ENCODE measurements at places on chromosomes 4 and X.
A peak's percentile ranks its signal among the peaks of the same experiment; 100 is the strongest.

DNA sequence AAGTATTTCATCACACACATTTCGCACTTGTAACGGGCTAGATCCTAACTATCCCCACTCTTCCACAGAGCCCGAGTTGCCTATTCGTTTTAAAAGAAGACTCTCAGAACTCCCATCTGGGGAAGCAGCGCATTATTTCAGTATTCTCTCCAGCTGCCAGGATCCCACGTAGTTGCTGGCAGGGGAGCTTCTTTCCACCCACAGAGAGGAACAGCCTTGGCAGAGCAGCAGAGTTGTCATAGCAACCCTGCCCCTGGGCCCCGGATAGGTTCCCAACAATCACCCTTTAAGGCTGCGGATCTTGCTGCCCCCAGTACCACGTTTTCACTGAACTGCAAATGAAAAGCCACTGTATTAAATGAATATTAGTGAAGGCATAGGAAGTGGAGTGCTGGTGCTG is 106.7 kb downstream of the GPM6A start:
- DNase-seq, result no peak

DNA sequence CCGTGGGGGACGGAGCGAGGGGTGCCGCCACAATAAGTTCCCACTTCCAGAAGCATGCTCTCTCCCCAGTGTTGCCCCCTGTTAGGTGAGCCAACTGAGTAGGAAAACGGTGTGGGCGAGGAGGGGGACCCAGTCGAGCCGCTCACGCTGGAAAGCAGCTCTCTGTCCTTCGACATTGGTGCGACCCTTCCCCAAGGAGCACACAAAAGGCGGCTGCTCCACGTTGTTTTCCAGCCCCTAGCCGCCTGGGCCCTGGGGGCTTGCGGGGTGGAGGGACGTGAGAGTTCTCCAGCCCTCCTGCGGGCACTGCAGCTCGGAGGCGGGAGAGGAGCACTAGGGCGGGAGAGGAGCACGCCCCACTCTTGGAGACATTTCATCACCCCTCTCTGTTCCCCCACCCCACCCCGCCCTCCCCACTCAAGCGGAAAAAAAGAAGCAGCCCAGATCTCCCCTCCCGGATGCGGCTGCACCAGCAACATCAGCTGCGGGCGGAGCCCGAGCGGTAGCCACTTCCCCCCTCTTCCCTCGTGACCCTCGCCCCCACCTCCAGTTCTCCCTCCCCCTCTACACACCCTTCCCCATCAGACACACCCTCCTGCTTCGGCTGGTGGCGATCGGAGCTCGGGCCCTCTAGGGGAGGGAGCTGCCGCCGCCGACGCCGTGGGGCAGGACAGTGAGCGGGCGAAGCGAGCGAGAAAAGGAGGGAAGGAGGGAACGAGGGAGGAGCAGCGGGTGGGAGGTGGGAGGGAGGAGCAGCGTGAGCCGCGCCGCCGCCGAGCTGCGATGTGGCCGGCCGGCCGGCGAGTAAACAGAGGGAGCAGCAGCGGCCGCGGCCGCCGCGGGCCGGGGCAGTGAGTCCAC is at the start of gene DOCK11:
DOCK11 (plus strand) TSS at position 755 of the 861 bp plus-strand sequence. CDS start 157 bp downstream, outside the sequence.
- DNase-seq, result peak; percentile 85

DNA sequence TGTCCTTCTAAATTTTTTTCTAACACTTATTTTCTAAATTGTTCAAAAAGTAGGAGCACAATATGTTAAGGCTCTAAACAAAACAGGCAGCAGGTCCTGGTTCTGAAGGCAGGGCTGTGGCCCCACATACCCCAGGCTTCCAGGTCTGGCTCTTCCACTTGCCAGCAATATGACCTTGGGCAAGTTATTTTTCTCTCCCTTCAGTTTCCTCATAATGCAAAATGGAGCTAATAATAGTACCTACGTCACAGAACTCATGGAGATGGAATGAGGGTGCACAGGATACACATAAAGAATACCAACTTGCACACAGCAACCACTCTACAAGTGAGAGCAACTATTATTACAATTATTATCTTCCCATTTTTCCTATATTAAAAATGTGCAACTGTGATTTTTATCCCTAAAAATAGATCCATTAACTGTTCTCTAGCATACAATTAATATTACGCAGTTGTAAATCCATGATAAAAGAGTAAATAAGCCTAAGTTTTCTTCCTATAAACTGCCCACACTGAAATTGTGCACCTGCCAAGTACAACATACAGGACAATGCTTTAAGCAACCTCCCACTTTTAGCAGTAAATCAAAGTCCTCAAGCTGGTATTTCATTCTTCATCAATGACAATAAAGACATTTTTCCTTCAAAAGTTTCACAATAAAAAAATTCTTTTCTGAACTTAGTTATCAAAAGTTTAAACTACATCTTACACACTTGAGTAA is 27.0 kb downstream of the OTUD4 start:
- DNase-seq, result no peak

DNA sequence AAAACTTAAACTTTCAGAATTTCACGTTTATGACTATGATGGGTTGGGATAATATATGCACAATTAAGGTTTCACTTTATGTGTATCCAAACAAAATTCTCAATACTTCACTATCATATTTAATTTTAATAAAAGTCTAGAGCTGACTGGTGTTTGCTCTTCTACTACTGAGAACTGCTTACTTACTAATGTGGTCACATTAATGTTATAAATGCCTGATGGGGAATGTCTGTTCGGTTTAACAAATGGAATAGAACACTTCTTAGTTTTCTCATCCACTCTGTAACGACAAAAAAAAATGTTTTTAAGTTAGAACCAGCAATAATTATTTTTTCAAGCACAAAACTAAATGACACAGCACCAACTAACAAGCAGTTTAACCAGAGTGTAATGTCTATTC is 34.3 kb downstream of the CDKL2 start:
- no peak for DNase-seq

DNA sequence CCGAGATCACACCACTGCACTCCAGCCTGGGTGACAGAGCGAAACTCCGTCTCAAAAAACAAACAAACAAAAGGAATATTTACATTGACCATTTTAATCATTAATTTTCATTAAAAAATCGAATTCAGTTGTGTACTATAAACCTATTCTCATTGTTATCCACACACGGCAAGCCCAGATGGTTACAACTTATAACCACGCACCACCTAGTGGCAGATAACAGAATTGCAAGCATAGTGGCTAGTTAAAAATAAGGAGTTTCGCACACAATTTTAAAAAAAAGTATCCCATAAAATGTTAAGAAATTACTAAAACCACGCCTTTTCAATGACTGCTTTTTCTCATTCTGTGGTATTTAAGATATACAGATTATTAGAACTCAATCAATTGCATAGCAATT is 25.4 kb downstream of the MBNL3 start:
- peak; percentile 20 for DNase-seq

DNA sequence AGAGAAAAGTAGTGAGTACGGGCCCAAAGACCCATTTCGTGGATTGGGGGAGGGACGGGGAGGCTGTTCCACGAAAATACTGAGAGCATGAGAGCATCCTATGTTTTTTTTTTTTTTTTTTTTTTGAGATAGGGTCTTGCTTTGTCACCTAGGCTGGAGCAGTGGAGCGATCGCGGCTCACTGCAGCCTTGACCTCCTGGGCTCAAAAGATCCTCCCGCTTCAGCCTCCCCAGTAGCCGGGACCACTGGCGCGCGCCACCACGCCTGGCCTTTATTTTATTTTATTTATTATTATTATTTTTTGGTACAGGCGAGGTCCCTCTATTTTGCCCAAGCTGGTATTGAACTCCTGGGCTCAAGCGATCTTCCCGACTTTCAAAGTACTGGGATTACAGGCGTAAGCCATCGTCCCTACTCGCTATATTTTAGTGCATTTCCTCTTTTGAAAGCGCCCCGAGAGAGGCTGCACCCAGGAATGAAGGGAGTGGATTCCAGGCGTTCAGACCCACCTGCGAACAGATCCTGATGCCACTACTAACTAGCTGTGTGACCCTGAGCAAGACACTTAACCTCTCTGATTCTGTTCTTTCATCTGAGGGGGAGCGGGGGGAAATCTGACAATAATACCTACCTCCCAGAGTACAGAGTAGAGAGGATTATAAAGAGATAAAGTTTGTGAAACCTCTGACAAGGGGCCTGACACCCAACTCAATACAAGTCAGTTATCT is 5.4 kb upstream of the MSX1 start:
- no peak for DNase-seq

DNA sequence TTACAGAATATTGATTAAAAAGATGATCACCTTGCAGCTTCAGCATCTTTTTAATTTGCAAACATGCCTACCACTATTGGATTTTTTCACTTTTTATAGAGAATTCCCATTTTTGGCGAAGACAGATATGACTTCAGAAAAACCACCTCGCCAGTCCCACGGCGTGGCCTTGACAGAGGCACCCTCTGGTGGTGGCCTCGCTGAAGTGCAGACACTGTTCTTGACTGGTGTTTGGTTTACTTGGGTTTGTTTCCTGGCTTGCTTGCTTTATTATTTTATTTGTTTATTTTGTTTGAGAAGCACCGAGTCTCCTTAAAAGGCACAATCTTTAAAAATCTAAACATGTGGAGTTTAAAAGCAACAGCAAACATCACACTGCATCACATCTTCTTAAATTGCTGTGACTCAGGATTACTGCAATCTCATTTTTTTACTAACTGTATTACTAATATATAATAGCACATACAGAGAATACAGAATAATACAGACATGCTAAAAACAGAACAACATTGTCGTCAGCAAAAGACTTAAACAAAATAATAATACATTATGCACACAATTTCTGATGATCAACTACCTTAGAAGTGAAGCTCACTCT is 13.1 kb upstream of the AMTN start:
- DNase-seq, result peak; percentile 48

- DNase-seq, result no peak
These were observed 184.4 kb downstream of the TENM3 start for GRCh38 chr4:182427554-182427953.

DNA sequence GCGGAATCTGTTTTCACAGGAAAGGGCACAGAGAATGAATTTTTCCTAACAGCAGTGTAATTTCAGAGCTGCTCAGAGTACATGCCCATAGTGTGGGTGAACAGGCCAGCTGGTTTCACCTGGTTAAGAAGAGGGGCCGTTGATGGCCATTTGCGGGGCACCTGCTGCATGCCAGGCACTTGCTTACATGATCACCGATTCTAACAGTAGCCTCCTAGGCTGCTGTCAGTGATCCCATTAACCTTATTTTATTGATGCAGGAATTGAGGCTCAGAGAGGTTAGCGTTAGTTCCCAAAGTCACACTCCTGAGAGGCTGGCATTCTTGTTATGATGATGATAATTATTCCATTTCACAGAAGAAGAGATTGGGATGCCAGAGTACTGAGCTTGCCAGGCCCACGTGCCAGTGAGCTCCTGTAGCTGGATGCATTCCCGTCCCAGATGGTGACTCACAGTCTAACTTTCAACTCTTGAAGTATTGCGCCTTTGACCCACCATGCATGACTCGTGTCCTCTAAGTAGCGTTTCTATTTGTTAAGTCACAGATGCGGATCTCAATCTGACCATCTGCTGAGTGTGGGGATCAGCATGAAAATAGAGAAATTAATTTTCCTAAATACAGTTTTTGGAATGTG is 76.5 kb downstream of the PSAPL1 start:
- DNase-seq, result no peak

DNA sequence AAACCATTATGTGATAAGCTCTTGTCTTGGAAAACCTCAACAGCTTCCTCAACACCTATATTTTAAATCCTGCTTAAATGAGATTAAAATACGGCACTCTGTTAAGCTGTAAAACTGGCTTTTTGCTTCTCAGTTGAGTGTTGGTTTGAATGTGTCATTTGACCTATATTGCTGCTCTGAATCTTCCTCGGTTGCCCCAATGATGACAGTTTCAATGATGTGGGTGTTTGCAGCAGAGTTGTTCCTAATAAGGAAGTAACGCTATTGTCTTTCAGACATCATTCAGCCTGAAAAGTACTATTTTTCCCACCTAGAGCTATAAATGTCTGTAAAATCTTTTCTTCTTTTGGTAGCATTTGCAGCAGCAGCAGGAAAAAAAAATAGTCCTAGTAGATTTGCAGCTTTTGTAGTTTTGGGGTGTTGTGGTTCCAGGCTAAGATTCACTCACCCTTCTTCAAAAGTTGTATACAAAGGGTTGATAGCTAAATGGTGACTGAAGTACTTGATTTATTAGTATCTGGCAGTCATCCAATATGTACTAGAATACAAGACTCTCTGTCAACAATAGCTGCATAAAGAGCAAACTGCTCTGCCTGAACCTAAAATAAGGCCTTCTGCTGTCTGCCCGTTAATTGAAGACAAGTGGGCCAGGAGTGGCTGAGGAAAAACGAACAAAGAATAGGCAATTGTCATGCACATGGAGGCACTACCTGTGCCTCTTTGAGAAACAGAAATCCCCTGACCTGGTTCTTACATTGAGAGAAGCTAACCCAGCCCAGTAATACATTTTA is 333.1 kb downstream of the IL1RAPL1 start:
- no peak for DNase-seq

DNA sequence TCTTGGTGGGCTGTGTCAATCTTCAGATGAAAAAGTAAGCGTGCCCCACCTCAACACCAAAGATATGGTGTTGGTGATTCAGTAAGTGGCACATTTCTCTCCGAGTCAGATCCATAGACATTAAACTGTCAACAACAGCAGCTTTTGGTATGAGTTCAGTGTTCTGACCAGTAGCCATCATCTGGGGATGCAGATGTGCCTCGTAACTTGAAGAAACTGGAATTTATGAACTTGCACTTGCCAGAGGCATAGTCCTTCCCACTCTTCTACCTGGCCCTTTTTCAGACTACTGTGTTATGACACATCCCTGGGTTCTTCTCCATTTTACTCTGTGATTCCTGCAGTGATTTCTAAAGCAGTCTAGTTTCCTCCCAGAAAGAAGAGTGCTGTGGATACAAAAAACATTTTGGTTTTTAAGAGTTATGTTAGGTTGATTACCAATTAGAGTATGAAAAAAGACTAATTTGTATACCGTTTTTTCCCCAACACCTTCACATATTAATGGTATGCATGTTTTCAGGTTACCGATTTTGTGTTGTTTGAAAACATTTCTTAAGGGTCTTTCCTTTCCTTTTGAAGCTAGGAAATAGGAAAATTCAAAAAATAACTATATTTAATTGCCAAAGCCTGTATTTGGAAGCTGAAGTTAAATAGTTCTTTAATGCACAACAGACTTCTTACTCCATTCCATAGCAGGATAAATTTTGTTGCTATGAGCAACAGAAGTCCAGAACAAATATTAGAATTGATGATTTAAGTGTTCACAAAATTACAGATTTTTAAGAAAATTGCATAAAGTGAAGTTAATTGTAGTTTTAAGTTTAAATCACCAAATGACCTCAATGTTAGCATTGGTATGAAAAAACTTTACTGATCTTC is 39.3 kb downstream of the NUDT6 start:
- DNase-seq, result no peak

- DNase-seq, result no peak
These were observed 105.7 kb upstream of the AGA start for GRCh38 chr4:177547985-177548384.

- DNase-seq, result no peak
These were observed 8.2 kb downstream of the ATP11C start for GRCh38 chrX:139924696-139925095.

GRCh38 chr4:169236873-169237626 is 33.7 kb downstream of the SH3RF1 start:
- no peak for DNase-seq
